ENCODE measurements at places on chromosomes 13 and 19.
A peak's percentile ranks its signal among the peaks of the same experiment; 100 is the strongest.

DNA sequence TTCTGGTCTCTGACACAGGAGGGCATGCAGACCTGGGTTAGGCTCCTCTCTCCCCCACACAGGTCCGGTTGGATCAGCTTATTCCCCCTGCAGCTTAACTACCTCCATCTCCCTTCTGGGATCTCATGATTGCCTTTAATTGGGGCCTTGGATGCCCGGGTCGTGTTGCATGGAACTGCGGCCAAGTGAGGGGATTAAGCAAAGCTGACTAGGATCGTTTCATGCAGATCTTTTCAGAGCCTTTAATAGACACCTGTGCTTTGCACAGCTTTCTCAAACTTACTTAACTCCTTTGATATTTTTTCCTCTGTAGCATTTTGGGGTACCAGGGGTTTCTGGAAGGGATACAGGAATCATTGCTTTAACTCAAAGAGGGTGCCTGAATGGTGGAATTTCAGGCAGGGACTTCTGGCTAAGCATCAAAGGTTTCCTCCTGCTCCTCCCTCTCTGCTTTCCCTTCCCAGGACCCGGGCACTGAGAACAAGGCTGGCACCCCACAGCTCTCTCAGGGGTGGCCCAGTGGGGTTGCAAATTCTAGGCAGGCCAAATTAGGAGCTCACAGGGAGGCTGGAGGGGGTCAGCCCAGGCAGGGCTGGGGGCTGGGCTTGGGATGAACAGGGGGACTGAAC lies 477 bp downstream of the NFILZ start:
- no peak for DNase-seq

- DNase-seq, result no peak
These were observed 31.2 kb downstream of the IGFL2 start for GRCh38 chr19:46179076-46179759.

DNA sequence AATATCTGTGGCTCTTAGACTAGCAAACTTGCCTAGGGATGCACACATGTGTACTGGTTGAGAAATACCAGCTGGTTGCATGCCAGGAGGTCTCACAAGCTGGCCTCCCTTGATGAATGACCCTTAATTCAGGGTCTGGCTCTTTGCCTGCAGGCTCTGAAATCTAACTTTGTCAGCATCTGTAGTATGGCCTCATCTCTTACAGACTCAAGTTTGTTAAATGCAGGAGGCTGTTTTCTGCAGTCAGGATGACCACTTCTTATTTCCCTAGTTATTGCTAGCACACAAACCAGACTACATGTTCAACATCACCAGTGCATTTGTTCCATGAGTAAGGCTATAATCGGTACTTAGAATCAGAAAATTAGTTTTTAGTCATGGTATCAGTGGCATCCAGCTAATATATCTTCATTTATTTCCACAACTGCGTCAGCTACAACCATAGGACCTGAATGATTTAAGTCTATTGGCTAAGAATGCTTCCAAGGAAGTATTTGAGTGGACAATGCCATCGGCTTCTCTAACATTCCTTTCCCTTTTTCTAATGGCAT lies 23.3 kb upstream of the POSTN start:
- no peak for DNase-seq

- peak; percentile 9 for DNase-seq
These were observed 91.3 kb downstream of the UQCRFS1 start for GRCh38 chr19:29121684-29122083.

DNA sequence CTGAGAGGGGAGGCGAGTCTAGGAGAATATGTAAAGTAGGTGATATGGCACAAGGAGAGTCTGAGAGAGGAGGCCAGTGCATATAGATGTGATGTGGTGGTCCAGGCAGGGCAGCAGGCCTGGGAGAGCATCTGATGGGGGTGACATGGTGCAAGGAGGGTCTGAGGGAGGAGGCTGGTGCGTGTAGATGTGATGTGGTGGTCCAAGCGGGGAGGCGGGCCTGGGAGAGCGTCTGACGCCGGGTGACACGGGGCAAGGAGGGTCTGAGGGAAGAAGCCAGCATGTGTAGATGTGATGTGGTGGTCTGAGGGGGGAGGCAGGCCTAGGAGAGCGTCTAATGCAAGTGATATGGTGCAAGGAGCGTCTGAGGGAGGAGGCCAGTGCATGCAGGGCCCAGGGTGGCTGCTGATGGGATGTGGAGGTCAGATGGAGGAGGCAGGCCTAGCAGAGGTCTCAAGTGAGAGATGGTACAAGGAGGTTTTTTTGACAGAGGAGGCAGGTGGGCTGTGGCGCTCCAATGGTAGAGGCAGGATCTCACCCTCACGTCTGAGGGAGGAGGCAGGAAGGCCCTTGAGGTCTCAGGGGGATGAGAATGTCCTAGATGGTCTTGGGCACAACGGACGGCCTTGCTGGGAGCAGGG lies 16.2 kb downstream of the NFIC start:
- no peak for DNase-seq

DNA sequence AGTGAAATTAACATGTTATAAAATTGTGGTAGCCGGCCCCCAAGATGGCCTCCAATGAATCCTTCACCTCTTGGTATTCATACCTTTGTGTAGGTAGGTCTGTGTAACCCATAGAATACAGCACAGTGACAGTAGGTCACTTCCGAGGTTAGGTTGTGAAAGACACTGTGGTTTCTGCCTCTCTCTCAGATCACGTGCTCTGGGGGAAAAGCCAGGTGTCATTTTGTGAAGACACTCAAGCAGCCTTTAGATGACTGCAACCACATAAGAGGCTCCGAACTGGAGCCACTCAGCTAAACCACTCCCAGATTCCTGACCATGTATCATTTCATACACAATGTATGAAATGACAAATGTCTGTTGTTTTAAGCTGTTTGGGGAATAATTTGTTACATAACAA lies 9.8 kb upstream of the USPL1 start:
- DNase-seq, result no peak

- peak; percentile 10 for DNase-seq
These were observed 90.2 kb downstream of the ZAR1L start for GRCh38 chr13:32224916-32225315.

DNA sequence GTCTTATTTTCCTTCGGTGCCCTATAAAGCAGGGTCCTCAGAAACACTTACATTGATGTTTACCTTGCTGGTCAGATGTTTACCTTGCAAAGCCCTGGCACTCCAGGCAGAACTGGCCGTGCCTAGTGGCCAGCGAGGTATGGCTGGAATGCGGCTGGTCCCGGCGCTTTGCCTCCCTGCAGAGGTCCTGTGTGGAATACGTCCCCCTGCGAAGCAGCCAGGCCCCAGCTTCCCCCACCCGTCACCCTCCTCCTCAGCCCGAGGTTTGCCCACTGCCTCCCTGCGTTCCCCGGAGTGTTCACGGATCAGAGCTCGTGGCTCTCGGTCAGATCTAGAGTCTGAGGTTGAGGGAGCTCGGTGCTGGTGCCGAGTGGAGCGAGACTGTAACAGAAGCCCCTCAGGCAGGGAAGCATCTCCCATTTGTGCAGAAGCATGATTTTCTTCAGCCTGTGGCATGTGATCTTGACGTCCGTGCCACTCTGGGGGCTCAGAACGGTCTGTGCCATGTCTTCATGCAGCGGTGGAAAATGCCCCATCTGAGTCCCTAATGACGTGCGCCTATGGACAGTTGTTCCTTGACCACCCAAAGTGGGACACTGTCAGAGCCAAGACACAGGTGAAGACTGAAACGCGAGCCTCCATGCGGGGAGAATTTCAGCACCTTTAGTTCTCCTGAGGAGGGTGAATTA lies 54.8 kb upstream of the SOX1 start:
- DNase-seq, result no peak

GRCh38 chr13:93029536-93029935 lies 197.1 kb upstream of the GPC6 start:
- DNase-seq, result no peak

DNA sequence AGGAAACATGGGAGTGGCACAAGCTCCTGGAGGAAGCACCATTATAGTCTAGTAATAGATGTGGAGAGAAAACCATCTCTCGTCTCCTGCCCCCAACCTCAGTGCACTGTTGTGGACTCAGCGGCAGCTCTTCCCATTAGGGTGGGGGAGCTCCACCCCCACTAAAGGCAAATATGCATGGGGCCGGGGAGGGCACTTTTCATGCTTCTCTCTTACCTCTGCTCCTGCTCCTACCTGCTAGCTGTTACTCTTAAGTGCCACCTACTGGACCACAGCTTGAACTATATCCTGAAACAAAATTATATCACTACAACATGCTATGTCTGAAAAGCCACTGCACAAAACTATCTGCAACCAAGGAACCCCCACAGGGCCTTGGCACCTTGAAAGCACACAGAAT lies 112.6 kb upstream of the DACH1 start:
- peak; percentile 10 for DNase-seq

DNA sequence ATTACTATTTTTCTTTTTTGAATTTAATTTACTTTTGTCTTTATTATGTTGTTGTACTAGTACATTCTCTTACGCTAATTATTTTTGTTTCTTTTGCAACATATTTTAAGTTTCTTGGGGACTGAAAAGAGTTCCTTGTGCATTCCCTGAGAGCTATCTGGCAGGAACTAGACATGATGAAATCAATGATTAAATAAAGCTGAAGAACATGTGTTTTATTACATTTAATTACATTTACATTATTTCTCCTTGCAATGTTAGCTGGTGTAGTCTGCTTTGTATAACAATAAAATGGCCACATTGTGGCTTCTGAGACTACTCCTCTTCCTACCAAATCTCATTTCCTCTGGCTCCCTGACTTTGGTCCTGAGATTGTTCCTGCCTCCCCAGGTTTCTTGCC lies 244.9 kb downstream of the NDFIP2 start:
- DNase-seq, result no peak

DNA sequence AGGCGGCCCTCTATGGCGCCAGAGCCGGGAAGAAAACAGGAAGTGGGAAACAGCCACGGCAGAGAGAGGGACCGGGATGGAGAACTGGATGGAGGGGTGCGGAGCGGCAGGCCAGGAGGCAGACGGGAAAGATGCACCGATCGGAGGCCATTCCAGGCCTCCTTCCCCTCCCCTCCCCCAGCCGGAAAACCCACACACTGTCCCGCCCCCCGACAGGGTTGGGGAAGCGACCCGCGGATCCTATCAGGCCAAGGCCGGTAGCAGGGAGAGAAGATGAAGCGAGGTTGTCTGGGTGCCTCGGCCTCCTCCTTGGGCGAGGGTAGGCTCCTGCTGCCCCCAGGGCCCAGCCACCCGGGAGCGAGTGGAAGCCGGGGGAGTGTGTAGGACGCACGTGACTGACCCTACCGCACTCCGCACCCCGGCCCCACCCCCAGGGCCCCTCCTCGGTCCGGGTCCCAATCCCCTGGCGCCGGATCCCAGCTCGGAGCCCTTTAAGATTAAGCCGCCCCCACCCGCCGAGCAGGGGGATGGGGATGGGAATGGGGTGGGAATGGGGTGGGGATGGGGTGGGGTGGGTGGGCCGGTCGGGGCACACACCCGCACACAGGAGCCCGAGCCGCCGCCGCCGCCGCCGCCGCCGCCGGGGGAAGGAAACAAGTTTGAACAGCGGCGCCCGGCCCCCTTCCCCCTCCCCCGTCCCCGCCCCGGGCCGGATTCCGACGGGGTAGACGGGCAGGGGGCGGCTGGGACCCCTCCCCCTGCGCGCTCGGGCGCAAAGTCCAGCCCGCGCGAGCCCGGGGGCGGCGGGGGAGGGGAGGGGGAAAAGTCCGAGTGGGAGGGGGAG lies 1.5 kb downstream of the ERF start:
- peak; percentile 68 for DNase-seq

- no peak for DNase-seq
These were observed 465.1 kb upstream of the ZNF507 start for GRCh38 chr19:31880283-31880682.

GRCh38 chr19:40598121-40598917 lies 2.9 kb upstream of the LTBP4 start:
- peak; percentile 90 for DNase-seq

DNA sequence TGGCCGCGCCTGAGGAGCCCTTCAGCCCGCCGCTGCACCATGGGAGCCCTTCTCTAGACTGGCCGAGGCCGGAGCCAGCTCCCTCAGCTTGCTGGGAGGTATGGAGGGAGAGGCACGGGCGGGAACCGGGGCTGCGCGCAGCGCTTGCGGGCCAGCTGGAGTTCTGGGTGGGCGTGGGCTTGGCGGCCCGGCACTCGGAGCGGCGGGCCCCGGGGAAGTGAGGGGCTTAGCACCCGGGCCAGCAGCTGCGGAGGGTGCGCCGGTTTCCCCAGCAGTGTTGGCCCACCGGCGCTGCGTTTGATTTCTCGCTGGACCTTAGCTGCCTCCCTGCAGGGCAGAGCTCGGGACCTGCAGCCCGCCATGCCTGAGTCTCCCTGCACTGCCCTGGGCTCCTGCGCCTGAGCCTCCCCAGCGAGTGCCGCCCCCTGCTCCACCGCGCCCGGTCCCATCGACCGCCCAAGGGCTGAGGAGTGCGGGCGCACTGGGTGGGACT lies 1890.0 kb upstream of the PCDH20 start:
- DNase-seq, result no peak

DNA sequence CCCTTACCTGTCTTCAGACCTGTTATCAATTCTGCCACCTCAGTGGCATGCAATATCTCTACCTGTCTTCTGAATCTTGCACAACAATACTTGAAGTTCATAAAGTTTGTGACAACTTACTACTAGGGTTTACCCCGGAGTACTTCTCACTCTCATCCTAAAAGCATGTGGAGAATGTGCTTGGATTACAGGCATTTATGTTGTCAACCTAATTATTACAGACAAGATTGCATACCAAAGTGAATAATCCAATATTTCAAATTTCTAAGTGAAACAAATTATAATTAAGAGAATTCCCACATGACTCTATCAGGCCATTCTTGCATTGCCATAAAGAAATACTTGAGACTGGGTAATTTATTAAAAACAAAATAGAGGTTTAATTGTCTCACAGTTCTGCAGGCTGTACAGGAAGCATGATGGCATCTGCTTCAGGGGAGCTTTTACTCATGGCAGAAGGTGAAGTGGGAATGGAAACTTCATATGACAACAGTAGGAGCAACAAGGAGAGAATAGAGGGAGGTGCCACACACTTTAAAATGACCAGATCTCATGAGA lies 661.0 kb upstream of the SPRY2 start:
- DNase-seq, result peak; percentile 15

DNA sequence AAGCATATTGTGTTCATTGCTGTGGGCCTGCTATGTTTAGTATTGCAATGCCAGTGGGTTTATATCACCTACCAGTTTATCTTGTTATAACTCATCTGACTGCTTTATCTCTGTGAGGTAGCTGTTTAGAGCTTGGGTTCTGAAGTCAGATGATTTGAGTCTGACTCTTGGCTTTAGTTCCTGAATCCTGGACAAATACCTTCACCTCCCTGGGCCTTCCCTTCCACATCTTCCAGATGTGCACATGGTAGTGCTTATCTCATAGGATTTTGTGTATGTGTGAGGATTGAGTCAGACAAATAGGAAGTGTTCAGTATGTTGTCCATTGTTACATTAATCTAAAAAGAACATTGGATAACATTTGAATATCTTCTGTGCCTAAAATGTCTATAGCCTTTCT lies 63.5 kb upstream of the ANKRD10 start:
- DNase-seq, result no peak

- DNase-seq, result no peak
These were observed 1384.1 kb downstream of the UQCRFS1 start for GRCh38 chr19:27828829-27829228.

All from ELR (cell line).